Sigmoid colon (tissue), 7 donors: ENCODE measurements at places on chromosomes 6 and 20. TPM values are rescaled to one million over a fixed set of nuclear protein-coding genes. Genes with fewer than 3 reads are reported as not detected.

Gene MARCKS
- 43.1 TPM for total RNA-seq

- DNase-seq: no peak
These were observed 1008.3 kb downstream of the KIF16B start for GRCh38 chr20:15564981-15565380.

GRCh38 chr6:11280394-11280793 is 47.9 kb upstream of the NEDD9 start:
- no peak for DNase-seq

GRCh38 chr20:50308513-50309279 is 118.1 kb downstream of the CEBPB start:
- peak; percentile 99 for DNase-seq

Gene BFSP1
- total RNA-seq: 1.3 TPM

Gene CFAP61
- not detected for total RNA-seq

DNA sequence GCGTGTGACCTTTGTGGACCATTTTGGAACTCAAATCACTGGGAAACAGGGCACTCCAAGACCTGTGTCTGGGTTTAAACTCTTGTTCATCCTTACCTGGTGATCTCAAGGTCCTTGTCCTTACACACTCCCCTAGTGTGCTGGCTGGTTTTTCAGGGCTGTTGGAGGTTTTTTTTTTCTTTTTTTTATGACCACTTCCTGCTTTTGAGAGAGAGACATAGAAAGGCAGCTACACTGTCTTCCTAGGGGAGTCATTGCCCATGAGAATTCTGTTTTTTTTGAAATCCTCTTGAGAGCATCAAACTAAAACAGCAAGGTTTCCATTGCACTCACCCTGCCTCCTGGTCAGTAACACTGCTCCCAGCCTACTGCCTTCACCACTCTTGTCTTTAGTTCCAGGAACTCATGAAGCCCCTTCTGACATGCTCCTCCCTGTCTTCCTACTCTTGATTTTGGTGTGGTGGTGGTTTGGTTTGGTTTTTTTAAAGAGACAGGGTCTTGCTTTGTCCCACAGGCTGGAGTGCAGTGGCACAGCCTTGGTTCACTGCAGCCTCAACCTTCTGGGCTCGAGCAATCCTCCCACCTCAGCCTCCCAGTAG is 28.6 kb downstream of the PRPH2 start:
- no peak for DNase-seq

GRCh38 chr20:24587384-24588046 is 118.1 kb downstream of the SYNDIG1 start:
- DNase-seq: no peak

Gene SEMG1
- not detected for total RNA-seq

GRCh38 chr20:15336011-15336410 is 998.6 kb upstream of the FLRT3 start:
- DNase-seq: no peak
